Inflammatory macrophage treated with lipopolysaccharide for 1 hour (primary cell): ENCODE measurements at places on chromosomes 12 and 14.
A peak's percentile ranks its signal among the peaks of the same experiment; 100 is the strongest.

DNA sequence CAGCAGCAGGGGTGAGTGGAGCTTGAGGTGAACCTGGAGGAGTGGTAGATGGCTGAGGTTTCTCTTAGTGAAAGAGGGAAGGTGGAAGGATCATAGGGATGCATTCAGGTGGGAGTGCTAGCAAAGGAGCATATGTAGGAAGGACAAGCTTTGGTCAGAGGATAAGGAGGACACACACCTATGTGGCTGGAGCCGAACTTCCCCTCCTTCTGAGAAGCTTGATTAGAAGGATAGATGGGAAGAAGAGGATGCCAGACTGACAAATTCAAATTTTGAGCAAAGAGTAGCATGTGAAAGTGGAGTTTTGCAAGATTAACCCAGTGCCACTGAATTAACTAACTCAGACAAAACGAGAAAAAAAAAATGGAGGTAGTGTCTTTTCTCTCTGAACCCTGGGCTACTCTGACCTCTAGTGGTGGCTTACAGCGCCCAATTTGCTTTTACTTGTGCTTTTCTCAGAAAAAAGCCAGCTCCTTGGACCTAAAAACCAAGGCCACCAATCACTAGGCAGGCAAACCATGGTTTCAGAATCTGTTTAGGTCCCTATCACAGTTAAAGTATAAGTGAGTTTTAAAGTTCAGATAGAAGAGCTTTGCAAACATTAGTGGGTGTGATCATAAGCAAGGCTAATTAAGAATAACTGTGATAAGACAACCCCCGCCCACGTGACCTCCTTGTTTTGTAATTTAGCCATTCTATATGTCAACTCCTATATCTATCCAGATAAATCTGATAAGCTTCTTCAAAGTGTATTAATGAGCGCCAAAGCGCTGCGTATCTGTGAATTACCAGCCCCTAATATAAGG lies 15.5 kb downstream of the EMP1 start:
- peak; percentile 64 for DNase-seq

DNA sequence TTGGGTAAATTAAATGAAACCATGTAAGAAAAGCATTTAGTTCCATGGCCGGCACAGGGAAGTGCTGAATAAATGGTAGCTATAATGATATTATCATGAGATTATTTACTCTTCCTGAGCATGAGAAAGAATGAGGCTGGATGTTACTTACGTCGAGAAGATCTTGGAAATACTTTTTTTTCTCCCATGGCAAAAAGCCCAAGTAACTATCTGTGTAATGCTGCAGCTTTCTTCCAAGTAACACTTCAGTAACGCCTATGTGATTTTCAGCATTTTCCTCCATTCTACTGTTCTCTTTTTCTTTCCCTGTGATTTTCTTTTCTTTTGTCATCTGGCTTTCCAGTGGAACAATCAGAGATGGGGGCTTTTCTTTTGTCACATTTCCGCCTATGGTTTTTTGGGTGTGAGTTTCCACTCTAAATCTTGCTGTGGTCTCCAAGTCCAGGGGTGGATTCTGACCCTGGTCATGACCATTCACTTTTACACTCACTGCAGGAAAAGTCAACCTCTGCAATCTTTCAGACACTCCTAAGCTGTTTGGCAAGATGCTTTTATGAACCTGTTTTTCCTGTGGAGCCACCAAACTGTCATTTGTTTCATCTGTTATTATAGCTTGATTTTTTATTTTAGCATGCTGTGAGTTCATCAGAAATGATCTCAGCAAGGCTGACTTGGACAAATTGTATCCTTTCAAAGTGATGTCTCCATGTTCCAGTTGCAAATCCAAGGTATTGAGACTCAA lies 25.0 kb upstream of the SYCP3 start:
- no peak for DNase-seq

- DNase-seq = no peak
These were observed 150.9 kb downstream of the SLC15A4 start for GRCh38 chr12:128672893-128673292.

GRCh38 chr14:84237881-84238280 lies 1292.1 kb upstream of the FLRT2 start:
- no peak for DNase-seq

- DNase-seq = no peak
These were observed 5.6 kb downstream of the HOXC13 start for GRCh38 chr12:53944209-53944608.

DNA sequence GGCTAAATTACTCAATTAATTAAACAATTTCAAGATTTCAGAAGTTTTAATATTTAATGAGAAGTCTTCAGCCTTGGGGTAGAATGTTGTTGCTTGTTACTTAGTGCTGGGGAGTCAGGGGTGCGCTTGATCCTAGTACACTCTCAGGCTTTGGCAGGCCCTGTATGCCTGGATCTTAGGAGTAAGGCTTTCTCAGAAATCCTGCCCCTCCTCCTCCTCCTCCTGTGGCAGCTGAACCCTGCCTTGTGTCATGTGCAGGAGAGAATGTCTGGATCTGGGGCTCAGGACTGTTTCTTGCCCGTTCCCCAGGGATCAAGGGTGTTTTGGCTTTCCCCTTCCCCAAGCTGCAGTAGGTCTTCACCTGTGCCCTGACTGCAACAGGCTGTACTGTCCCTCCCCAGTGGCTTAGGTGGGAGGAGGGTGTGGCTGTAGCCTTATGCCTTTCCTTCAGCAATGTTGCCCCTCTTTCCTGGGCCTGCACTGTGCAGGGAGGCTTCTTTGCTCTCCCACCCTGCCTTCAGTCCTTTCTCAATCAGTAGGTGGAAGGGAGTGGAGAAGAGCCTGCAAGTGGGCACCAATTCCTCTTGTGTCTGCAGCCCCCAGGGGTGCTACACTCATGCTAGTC lies 108.2 kb downstream of the SLC38A6 start:
- no peak for DNase-seq

DNA sequence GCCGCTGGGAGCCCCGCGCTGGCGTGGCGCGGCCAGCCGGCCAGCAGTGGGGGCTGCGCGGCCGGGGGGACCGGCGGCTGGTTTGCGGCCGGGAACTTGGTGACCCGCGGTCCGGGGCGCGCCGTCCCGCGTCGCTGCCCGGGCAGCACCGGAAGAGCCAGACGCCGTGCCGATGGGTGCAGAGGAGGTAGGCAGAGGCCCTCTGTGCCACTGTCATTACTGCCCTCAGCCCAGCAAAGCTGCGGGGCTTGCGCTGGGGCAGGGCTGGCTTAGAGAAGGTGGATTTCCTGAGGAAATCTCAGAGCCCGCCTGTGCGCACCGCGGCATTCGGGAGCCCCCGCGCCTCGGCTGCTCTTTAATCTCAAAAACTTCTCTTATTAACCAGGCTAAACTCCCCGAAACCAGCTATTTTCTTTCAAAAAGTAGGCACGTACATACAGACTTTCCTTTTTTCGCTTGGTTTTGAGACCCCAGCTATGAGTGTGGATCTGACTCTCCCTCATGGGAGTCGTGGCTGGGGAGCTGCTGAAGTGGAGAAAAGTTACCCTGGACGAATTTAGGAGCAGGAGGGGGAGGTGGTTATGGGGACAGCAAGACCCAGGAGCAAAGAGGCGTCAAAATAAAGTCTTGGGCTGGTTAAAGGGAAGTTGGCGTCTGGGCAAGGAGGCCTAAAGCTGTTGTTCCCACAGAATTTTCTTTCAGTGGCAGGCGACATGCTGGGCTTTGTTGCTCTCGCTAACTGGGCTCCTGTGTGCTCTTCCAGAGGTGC lies 802 bp downstream of the SUSD6 start:
- peak; percentile 55 for DNase-seq
